ENCODE measurements at places on chromosomes 5 and 9. TPM values are rescaled to one million over a fixed set of nuclear protein-coding genes. Genes with fewer than 3 reads are reported as not detected.

TAS2R1 gene
- not detected for total RNA-seq

C5orf63 gene
- 11.1 TPM for total RNA-seq

GPX8 gene
- total RNA-seq: 6.8 TPM

CTNNA1 gene
- 297 TPM for total RNA-seq

RAB3C gene
- 0.83 TPM for total RNA-seq

ADAMTS2 gene
- total RNA-seq: 3.6 TPM

SLC22A5 gene
- 22.7 TPM for total RNA-seq

IL9 gene
- not detected for total RNA-seq

LCN9 gene
- total RNA-seq: not detected

QRFP gene
- not detected for total RNA-seq
